Ecto neural progenitor cell (in vitro differentiated cells): ENCODE measurements at places on chromosomes 5 and 9.

- no peak for DNase-seq
These were observed 33.8 kb upstream of the SPRY4 start for GRCh38 chr5:142358648-142359047.

GRCh38 chr9:134325813-134326723 lies at the start of gene RXRA:
TSS of gene RXRA (plus strand) at chr9:134326455. CDS start at chr9:134326632, 177 bp downstream.
- peak; percentile 89 for DNase-seq

- no peak for DNase-seq
These were observed 5.9 kb downstream of the MGAT4B start for GRCh38 chr5:179800696-179801201.

DNA sequence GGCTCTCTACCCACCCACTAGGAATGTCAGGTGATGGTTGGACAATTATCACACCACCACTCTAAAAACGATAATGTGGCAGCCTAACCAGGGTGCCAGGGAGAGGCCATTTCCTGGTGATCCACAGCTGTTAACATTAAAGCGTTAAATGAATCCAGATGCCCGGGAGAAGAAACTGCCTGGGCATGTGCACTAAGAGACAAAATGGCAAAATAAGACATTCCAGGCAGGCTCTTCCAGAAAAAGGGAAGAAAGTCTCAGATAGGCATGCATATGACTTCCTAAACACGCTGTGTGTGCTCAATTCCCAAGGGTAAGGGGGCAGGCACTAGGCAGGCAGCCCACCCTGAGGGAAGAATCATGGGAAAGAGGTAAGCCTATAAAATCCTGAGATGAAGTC lies 4.6 kb upstream of the TXN start:
- no peak for DNase-seq

GRCh38 chr5:56319526-56320181 lies 86.5 kb upstream of the ANKRD55 start:
- DNase-seq: no peak

DNA sequence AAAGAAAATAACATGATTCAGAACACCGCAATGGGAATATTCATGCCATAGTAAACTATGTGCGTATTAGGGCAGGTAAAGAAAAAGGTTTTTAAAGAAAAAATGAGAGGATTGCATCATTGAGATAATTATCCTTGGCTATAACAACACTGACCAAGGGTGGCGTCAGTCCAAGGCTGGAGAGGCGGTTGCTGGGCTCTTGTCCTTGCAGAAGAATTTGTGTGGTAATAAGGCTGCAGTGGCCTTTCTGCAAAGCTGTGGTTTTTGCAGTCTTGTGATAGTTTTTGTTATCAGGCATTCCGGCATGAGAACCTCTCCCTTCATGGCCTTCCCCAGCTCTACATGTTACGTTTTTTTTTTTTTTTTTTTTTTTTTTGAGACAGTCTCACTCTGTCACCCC lies 14.0 kb downstream of the BOD1 start:
- no peak for DNase-seq
